ENCODE measurements at places on chromosomes 5 and 9. TPM values are rescaled to one million over a fixed set of nuclear protein-coding genes. Genes with fewer than 3 reads are reported as not detected.

Gene ZNF79
- 10.5 TPM for total RNA-seq

Gene SH2D3C
- total RNA-seq = 0.18 TPM

Gene TLR4
- 0.30 TPM for total RNA-seq

Gene ENTREP1
- total RNA-seq = under 0.01 TPM

Gene TMCO6
- 3.6 TPM for total RNA-seq

Gene NOL8
- 35.5 TPM for total RNA-seq

Gene TAF7
- 81.4 TPM for total RNA-seq

Gene SHC3
- 79.2 TPM for total RNA-seq

Gene SPINK7
- not detected for total RNA-seq

Gene TRPM3
- under 0.01 TPM for total RNA-seq

Gene GNAQ
- 73.3 TPM for total RNA-seq

Gene CDH18
- 2.7 TPM for total RNA-seq

All from smooth muscle cell of the umbilical artery (primary cell).